ENCODE measurements at places on chromosomes 5 and 9.

GRCh38 chr5:31121224-31121623 lies 72.3 kb upstream of the CDH6 start:
- no peak for DNase-seq

DNA sequence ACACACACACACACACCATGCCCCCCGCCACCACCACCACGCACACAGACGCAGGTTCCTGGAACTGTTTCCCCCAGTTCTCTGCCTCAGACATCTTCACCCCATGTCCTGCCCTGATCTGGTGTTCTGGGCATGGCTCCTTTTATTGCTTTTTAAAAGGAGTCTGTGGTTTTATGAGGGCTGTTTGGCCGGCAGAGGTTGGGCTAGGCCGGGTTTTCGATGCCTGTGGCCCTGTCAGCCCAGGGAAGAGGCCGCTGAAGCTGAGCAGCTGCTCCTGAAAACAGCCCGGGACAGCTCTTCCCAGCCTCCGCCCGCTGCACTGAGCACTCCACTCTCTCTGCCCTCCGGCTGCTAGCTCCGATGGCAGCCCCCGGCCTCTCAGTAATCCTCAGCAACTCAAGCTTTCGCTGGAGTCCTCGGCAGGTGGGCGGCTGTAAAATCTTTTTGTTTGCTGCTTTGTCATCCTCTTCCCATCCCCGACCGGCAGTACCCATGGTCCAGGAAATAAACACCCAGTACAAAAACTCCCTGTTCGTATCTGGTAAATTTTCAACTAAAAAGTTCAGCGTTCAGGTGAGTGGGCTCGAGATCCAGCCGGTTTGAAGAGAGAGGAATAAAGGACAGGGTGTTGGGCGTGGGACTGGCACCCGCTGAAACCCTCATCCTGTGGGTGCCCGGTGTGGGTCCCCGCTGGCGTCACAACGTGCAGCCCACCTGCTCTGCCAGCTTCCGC lies 103.0 kb upstream of the ERCC6L2 start:
- peak; percentile 79 for DNase-seq

DNA sequence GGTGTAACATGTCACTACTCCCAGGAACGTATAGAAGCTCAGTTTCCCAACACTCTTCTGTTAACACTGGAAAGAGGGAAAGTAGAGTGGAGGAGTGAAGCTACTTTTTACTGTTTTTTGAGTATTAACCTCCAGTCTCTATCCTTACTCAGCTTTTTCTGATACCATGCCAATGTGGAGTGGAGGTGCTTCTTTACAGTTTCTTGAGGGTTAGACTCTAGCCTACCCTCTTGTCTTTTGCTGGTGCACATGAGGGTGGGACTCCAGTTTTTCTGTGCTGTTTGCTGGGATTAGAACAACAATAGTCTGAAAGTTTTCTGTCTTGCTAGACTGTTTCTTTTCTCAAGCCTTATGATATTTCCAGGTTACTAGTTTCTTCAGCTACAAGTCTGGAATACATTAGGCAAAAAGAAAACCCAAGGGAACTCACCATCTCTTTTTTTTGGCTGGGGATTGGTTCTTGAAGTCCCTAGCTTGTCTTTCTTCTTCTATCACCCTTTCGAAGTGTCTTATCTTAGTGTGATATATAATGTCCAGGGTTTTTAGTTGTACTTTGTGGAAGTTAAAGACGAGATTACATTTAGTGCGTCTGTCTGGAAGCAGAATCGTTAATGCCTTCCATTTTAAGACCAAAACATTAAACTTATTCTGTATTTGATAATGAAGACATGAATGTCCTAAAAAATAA lies 35.9 kb downstream of the PRR16 start:
- no peak for DNase-seq

GRCh38 chr9:121472446-121472845 lies 27.2 kb downstream of the GGTA1 start:
- no peak for DNase-seq

DNA sequence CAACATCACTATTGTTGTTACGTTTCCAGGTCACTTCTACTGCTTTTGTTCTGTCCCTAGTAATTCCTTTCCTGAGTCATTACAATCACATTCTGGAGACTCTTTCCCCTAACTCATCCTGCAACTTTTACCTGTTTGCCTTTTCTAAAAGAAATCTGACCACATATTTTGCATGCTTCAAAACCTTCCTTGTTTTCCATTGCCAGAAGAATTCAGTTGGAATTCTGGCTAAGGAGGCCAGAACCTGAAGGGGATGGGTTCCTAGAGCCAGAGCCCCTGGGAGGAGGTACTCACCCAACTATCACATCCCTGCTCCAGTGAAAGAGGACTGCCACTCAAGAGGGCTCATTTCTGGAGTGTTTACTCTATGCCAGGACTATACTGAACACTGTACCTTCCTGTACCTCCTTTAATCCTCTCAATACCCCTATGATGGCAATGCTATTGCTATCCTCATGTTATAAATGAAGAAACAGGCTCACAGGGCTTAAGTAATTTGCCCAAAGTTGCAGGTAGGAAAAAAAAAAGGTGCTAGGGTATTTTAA lies 42.8 kb upstream of the MAST4 start:
- DNase-seq: no peak

- DNase-seq: no peak
These were observed 453 bp downstream of the PTRH1 start for GRCh38 chr9:127714951-127715469.

DNA sequence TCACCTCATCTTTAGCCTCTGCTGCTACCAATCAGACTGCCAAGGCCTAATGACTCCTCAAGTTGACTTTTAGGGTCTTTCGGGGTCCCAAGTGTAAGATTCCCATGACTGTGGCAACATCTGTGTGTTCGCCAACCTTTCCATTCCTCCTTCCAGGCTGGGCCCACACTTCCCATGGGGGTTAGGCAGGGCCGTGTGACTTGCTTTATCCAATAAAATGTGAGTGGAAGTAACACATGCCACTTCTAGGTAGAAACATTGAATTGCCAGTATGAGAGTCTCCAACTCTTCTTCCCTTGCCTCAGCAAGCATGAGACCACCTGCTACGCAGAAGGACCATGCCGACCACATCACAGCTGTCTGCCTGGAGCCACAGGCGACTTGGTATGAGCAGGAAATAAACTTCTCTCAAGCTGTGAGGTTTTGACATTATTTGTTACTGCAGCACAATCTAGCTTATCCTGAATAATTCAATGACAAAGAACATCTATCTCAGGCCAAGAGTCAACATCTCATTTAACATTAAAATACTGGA lies 190.4 kb upstream of the IER5L start:
- DNase-seq: peak; percentile 58

DNA sequence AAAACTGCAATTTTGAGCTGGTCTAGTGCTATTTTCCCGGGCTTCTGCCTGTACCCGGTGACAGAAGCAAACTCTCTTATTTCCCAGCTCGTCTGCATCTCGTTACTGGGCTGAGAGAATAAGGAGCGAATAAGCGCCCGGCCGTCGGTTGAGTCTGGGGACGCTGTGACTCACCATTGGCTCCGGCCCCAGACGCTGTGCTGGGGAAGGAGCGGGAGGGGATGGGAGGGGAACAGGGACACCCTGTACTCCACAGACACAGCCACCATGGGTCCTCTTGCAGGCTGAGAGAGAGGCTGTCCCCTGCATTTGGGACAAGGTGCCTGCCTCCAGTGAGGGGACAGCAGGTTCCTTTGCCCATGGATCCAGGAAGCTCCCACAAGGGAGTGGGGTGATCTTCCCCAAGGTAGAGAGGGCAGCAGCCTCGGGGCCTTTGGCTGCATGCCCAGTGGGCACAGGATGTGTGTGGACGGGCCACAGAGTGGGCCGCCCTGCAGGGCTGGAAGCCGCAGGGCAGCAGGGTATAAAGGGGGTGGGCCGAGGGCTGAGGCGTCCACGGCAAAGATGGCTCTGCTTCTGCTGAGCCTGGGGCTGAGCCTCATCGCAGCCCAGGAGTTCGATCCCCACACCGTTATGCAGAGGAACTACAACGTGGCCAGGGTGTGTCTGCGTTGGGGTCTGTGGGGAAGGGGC lies at the start of gene LCN9:
TSS of gene LCN9 (plus strand) at position 552 of the 693 bp plus-strand sequence. CDS start at position 565, 13 bp downstream.
- DNase-seq: no peak

DNA sequence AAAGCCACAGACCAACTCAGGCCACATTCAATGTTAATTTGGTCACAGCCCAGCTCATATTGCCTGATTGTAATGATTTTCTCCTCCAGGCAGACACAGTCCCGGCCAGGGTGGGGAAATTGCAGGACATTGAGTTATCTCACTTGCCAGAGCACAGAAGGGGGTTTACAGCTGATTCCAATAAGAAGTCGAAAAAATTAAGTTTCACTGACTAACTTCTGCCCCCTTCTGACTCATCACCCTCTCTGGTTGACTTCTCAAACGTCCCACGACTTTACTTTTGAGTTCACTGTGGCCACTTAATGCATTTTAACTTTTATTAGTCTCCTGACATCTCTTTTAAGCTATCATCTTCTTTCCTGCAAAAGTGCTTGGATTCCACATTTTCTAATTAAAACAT lies 321.4 kb upstream of the WWC1 start:
- no peak for DNase-seq

GRCh38 chr9:17349831-17350230 lies 215.0 kb downstream of the CNTLN start:
- no peak for DNase-seq

GRCh38 chr9:70020217-70020616 lies 23.4 kb upstream of the MAMDC2 start:
- no peak for DNase-seq

DNA sequence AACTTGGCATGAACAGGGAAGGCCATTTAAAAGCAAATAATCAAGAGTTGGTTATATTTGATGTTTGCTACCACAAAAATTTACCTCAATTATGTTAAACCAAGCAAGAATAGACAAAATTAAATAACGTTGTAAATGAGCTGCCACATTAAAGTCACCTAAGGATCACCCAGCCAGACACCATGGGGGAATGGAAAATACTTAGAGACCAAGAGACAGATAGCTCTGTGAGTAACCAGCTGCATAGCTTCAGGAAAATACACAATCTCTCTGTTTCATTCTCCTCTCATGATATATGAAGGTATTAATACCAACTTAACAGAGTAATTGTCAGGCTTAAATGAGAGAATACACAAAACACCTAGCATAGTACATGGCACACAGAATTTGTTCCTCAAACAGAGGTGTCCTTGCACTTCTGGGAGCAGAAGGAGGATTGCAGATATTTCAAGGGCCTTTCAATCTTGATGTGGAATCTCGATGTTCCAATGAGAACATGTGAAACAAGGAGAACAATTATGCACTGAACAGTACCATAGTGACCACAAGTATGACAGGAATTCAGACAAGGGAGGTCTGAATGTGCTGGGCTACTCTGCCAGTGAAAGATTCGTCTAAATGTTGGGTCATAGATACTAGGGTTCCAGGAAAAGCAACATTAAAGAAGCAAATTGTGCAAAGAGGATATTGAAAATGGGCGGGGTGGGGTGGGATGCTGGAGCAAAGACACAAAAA lies 18.6 kb downstream of the JAKMIP2 start:
- DNase-seq: no peak

DNA sequence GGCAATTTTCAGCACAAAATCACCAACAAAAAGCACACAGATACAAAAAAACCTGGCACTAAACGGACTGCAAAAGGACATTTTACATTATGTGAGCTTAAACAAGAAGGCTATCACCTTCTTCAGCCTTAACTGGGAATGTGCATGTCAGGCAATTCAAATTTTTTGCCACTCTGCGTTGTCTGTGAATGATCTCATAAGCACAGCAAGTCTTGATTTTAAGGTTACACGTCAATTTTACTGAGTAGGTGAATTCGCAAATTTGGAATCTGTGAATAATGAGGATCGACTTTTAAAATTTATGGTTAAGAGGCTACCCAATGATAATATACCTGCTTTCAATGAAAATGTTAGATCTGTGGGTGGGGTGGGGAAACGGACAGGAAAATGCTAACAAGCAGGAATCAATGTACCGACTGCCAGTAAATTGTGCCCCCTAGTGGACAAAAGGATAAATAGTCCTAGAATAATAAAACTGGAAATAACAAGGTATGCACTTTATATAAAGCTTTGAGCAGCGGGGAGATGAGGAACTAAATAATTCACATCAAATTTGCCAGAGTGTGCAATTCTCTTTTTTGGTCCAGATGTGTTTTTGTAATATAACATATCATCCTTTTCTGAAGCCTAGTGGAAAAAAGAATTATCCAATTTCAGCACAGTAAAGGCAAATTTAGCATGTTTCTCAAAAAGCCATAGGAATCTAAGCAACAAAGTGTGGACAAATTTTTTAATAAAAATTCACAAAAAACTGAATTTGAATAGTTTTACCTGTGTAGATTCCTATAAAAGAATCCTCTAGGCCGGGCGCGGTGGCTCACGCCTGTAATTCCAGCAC lies 20.5 kb downstream of the EQTN start:
- no peak for DNase-seq
